NB4 (cell line): ENCODE measurements at places on chromosomes 7 and 10.

DNA sequence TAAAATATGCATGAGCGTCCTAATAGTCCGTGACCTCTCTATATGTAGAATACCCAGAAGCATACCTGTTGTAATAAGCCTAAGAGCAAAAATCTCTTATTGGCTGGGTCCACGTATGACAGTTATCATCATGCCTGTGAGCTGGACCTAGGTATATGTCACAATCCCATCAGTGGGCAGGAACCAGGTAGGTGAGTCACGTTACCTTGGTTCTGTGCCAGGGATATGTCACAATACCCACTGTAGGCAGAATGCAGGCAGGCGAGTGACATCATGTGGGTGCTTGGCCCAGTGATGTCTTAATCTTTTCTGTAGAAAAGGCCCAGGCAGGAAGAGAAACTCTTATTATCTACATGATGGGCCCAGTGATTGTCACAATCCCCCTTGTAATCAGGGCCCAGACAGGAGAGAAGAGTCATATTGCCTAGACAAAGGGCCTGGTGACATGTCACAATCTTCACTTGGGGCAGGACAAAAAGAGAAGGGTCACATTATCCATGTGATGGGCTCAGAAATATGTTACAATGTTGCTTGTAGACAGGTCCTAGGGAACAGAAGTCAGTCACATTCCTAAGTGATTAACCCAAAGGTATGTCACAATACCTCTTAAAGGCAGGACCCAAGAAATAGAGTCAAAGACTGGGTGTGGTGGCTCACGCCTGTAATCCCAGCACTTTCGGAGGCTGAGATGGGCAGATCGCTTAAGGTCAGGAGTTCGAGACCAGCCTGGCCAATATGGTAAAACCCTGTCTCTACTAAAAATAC, 12.9 kb upstream of the ZNF736 start:
- no peak for DNase-seq

DNA sequence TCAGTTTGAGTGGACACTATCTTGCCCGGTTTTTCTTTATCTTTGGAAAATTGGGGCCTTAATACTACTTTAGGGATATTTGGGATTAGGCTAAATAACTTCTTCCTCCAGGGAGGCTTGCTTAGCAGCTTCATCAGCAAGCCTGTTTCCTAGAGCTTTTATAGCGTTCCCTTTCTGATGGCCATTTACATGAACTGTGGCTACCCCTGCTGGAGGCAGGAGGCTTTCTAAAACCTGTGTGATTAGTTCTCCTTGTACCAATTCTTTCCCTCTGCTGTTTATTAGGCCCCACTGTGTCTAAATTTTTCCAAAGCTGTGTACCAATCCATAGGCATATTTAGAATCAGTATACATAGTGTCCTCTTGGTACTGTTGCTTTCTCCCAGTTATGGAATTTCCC, 61.7 kb upstream of the CNTNAP2 start:
- DNase-seq = no peak

GRCh38 chr7:65800890-65801341, 72.0 kb upstream of the VKORC1L1 start:
- no peak for DNase-seq

DNA sequence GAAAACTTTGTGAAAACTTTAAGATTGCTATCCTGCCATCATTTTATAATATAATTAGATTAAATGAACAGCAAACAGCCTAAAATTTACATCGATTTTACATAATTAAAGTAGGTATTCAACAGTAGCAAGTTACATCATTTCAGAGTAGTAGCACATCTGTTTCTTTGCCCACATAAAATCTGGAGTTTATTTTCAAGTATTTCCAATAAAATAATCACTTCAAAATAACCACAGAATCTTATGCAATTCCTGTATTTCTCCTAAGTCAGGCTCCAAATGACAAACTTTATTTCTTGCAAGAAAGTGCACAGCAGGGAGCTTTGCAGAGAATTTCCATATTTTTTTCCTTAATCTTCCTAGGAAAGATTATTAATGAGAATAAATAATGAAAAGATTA, 82.6 kb downstream of the CUBN start:
- DNase-seq = no peak

DNA sequence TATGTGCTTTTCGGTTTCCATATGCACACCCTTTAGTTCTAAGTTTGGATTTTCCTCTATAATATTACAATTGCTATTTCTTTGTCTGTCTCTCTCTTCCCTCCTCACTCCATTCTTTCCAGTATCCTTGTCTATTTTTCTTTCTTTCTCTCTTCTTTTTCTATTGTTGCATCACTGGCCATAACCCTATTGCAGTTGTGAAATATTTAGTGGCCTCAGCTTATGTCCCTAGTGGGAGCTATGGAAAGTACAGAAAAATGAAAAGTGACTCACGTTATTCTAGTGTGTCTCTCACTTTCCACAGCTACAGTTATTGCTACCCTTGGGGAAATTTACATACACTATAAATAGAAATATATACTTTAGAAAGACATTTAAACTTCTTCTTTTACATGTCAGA, 59.1 kb downstream of the CNTNAP2 start:
- DNase-seq = peak; percentile 30

DNA sequence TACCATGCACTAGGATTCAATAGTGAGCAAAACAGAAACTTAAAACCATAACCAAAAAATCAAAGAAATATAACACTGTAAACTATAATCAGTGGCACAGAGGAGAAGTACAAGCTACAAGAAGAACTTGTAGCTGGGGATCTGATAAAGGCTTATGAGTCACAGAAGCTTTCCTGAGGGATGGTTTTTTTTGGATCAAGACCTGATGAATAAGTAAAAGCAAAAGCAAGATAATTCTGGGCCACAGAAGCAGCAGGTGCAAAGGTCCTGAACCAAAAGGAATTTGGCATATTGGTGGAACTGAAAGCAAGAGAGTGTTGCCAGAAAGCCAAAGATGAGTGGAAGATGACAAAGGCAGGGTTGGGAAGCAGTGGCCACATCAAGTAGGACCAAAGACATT, 37.4 kb upstream of the BET1 start:
- DNase-seq = no peak

- DNase-seq = peak; percentile 81
Measured at GRCh38 chr7:150962553-150963399, 15.3 kb downstream of the KCNH2 start.

- peak; percentile 64 for DNase-seq
Measured at GRCh38 chr7:91288208-91288824, 24.1 kb downstream of the FZD1 start.

DNA sequence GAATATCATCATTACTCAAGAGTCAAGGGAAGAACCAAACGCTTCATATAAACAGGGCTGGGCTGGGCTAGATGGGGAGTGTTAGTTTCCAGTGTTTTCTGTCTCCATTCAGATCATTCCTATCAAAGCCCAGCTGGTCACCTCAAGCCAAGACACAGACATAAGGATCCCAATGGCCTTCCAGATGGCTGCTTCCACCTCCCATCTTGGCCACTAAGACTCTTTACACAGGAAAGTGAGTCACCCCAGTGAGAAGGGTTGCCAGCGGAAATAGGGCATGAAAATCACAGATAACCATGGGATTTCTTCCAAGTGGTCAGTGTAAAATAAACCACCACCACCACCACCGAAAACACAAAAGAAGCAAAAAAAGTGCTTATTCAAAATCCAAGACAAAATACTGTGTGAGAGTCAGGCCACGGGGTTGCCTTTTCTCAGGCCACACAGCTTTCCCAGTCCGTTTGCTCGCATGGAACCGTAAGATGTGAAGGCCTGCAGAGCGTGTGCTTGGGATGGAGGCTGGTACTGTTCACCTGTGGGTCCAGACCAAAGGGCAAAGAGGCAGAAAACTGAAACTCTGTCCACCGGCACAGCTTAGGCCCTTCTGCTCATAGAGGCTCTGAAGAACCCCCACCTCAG, 5.6 kb downstream of the PRSS2 start:
- DNase-seq = no peak

- no peak for DNase-seq
Measured at GRCh38 chr10:107548301-107548700, 383.8 kb upstream of the SORCS1 start.

- peak; percentile 58 for DNase-seq
Measured at GRCh38 chr7:148264933-148265557, 325.5 kb upstream of the C7orf33 start.

DNA sequence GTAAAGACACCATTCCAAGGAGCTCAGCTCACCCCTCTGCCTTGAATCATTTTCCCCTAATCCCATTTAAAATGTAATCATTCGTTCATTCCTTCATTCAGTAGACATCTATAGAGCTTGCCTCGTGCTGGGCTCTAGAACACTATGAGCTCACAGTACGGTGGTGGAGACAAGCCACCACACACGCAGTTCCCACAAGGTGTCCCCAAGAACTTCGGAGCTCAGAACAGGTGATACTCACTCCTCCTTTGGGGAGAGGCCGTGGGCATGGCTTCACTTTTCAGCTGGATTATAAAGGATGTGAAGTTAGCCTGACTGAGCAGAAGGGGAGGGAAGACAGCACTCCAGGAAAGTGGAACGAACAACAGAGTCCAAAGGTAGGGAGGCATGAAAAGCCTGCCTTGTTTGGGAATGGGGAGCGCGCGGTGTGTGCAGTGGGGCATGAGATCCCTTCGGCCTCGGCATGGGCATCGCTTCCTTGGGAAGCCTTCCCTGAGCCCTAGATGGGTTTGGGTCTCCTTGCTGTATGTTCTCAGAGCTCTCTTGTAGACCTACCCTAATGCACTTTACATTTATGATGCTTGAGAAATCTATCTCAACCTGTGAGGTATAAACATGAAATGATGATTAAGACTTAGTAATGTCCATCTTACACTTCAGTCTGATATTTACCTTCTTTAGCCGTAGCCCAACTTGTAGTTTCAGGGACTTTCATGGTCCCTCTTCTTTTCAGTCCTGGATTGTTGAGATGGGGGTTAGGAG, 809 bp upstream of the OGA start:
- no peak for DNase-seq

GRCh38 chr10:6299743-6300105, 97.0 kb downstream of the PFKFB3 start:
- DNase-seq = no peak
